A549 treated with GW870086 at 1 μM for 4 hours (cell line): ENCODE measurements at places on chromosomes 6 and 20. TPM values are rescaled to one million over a fixed set of nuclear protein-coding genes. Genes with fewer than 3 reads are reported as not detected.

Gene PPP1R3G
- total RNA-seq = 1.6 to 2.4 TPM (median 2.0 TPM) in 5 replicates

Gene CLVS2
- 0.07 to 0.32 TPM (median 0.15 TPM) in 5 replicates for total RNA-seq

Gene FAM184A
- total RNA-seq = not detected in 5 replicates

Gene LY6G6D
- total RNA-seq = not detected in 5 replicates

Gene CDKAL1
- 3.2 to 3.7 TPM (median 3.3 TPM) in 5 replicates for total RNA-seq

Gene SLC25A27
- total RNA-seq = 0.44 to 1.3 TPM (median 0.47 TPM) in 5 replicates

Gene C4B
- total RNA-seq = 0.53 to 1.4 TPM (median 1.1 TPM) in 5 replicates

Gene AGPAT4
- total RNA-seq = 3.4 to 6.3 TPM (median 5.3 TPM) in 5 replicates

Gene TCF21
- 0.03 to 0.08 TPM (median 0.04 TPM) in 4 of 5 replicates, not detected in the other for total RNA-seq

Gene SIRPB2
- 0.09 TPM in 1 of 5 replicates, not detected in the others for total RNA-seq

Gene PRDM13
- 0.81 to 1.2 TPM (median 0.87 TPM) in 5 replicates for total RNA-seq

Gene EEF1A1
- 7,093 to 8,627 TPM (median 7,429 TPM) in 5 replicates for total RNA-seq

Gene DEFB132
- total RNA-seq = not detected in 5 replicates

Gene ARHGAP18
- total RNA-seq = 4.5 to 5.6 TPM (median 4.8 TPM) in 5 replicates

Gene TTBK1
- total RNA-seq = 0.03 to 0.11 TPM (median 0.08 TPM) in 5 replicates

Gene MLIP
- 0.13 TPM in 1 of 5 replicates, not detected in the others for total RNA-seq

Gene ENPP1
- 0.87 to 1.6 TPM (median 1.3 TPM) in 5 replicates for total RNA-seq

Gene HLA-G
- not detected in 5 replicates for total RNA-seq

Gene PTCHD4
- total RNA-seq = 0.05 to 0.06 TPM in 2 of 5 replicates, not detected in the others

Gene F13A1
- not detected in 5 replicates for total RNA-seq

Gene CRISP2
- total RNA-seq = not detected in 5 replicates

Gene LAMA2
- total RNA-seq = 0.31 to 1.2 TPM (median 0.41 TPM) in 5 replicates

Gene XKR7
- 0.01 TPM in 1 of 5 replicates, not detected in the others for total RNA-seq

Gene FBXL4
- total RNA-seq = 4.3 to 7.0 TPM (median 5.7 TPM) in 5 replicates

Gene CPXM1
- not detected in 5 replicates for total RNA-seq

Gene ADAM33
- total RNA-seq = 0.05 to 0.13 TPM (median 0.07 TPM) in 3 of 5 replicates, not detected in the others

Gene MAD2L1BP
- total RNA-seq = 33.7 to 39.2 TPM (median 36.1 TPM) in 5 replicates

Gene LY6G5C
- 1.3 to 2.5 TPM (median 1.7 TPM) in 5 replicates for total RNA-seq

Gene OVOL2
- total RNA-seq = 0.18 to 0.34 TPM (median 0.21 TPM) in 4 of 5 replicates, not detected in the other
